Spleen (tissue), 13 donors: ENCODE measurements at places on chromosomes 4 and X. TPM values are rescaled to one million over a fixed set of nuclear protein-coding genes. Genes with fewer than 3 reads are reported as not detected.

- DNase-seq: no peak
- H3K36me3 ChIP-seq: no peaks in the 10 kb centered on the region
- peaks cover 13% of the 10 kb centered on the region for H3K4me1 ChIP-seq
- no peak overlapping the region for H3K4me3 ChIP-seq
- no peak overlapping the region for H3K27ac ChIP-seq
These were observed 32.0 kb downstream of the DYNLT3 start for GRCh38 chrX:37815366-37815765.

Gene TMEM271
- not detected for total RNA-seq

- no peaks in the 10 kb centered on the region for H3K27me3 ChIP-seq
- no peaks in the 10 kb centered on the region for H3K4me1 ChIP-seq
- no peaks in the 10 kb centered on the region for H3K36me3 ChIP-seq
- H3K4me3 ChIP-seq: no peak overlapping the region
These were observed 856.8 kb downstream of the STIM2 start for GRCh38 chr4:27717431-27717755.

Gene H2AZ1
- total RNA-seq: 116 TPM

DNA sequence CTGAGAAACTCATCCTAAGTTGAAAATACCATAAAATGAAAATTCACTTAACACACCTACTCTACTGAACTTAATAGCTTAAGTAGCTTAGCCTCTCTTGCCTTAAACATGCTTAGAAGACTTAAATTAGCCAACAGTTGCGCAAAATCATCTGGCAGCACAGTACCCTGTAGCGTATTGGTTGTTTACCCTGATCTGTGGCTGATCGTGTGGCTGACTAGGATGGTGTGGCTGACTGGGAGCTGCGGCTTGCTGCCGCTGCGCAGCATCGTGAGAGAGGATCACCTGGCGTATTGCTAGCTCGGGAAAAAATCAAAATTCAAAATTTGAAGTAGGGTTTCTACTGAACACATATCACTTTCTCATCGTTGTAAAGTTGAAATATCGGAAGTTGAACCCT is 6.3 kb downstream of the RUFY3 start:
- H3K4me1 ChIP-seq: peaks cover 20% of the 10 kb centered on the region
- H3K36me3 ChIP-seq: no peaks in the 10 kb centered on the region
- H3K4me3 ChIP-seq: no peak overlapping the region
- no peaks in the 10 kb centered on the region for H3K27me3 ChIP-seq
- DNase-seq: no peak
